ENCODE measurements at places on chromosomes 13 and 19.
A peak's percentile ranks its signal among the peaks of the same experiment; 100 is the strongest.

DNA sequence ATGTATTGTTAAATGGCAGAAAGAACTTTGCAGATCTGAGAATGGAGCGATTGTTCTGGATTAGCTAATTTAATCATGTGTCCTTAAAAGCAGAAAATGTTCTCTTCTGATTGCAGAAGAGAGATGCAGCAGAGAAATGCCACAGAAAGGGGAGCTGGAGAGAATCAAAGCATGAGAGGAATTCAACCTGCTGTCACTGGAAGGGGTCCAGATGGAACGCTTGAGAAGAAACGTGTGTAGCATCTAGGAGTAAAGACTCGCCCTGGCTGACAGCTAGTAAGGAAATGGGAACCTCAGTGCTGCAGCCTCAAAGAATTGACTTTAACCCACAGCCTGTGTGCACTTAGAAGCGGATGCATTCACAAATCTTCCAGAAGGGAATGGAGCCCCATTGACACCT, 502.8 kb downstream of the KLF12 start:
- DNase-seq = no peak

- DNase-seq = no peak
These were observed 39.0 kb upstream of the CYP2S1 start for GRCh38 chr19:41154060-41154459.

DNA sequence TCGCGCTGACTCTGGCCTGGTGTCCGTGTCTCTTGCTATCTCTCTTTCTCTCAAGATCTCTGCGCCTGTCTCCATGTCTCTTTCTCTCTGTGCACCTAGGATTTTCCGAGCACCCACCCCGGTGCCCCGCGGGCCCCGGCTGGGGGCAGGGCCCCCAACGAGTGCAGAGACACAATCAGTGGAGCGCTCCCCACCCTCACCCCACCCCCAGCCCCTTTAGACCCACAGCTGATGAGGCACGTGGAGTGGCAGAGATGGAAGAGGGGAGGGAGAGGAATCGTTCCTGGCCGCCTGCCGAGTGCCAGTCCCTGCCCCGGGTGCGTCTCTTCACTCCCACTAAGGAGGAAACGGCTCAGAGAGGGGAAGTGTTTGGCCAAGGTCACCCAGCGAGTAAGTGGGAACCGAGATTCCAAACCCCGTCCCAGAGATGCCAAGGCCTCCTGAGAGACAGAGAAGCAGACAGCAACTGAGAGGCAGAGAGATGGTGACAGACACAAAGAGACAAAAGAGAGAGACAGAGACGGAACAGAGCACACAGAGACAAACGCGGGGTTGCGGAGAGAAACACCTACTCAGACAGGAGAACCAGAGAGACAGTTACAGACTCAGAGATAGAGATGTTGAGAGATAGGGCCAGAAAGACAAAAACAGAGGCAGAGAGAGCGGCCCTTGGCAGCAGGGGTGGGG, 626 bp upstream of the BCL3 start:
- DNase-seq = no peak

DNA sequence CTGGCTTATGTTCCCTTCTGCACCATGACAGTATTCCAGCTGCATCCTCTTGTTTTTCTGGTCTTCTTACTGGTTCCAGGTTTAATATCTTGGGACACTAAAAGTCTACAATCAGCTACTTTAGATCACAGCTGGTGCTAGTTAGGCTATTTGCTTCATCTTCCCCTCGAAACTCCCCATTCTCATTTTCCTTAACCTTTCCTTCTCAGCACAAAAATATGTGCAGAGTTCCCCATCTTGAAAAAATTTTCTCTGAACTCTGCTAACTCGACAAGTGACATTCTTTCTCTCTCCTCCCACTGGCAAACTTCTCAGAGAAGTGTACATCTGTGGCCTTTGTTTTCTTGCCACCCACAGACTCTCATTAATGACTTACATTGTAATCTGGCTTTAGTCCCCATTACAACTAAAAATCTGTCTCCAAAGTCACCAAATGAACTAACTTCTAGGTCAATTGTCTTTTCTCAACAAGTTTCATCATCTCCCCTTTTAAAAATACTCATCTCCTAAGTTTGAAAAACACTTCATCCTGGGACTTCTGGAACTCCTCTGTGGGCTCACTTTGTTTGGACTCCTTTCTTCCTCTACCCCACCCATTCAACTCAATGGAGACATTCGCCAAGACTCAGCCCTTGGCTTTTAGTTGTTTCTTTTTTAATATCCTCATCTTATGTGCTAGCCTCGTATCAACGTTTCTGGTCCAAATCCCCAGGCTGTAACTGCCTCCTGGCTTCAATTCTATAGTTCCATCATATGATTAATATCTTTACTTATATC, 7.1 kb upstream of the KL start:
- DNase-seq = no peak

DNA sequence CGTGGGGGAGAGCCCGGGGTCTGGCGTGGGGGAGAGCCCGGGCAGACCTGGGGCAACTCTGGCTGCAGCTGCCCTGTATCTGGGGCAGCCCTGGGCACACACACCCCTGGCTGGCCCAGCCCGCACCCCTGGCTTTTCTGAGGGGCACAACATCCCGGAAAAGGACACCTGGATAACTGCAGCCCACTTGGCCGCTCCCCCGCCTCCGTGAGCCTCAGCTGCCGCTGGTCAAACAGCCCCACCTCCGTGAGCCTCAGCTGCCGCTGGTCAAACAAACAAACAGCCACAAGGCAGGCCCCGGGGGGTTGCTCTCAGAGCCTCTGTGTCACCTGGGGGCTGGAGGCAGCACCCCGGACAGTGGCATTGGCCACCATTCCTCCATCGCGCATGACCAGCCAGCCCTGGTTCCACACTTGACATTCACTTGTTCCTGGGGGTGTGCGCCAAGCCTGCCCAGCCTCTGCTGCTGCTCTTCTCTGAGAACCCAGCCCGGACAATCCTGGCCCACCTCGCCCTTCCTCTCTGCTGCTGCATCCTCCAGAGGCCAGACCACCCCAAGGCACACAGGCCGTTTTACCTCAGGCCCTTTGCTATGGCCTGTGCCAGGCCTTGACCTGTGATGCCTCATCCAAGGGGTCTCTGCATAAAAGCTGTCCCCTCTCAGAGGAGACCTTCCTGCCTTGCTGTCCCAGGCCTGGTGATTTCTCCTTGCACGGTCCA, 19.9 kb downstream of the CEBPG start:
- DNase-seq = no peak

- peak; percentile 43 for DNase-seq
These were observed 178.3 kb upstream of the RFC3 start for GRCh38 chr13:33639626-33640080.

DNA sequence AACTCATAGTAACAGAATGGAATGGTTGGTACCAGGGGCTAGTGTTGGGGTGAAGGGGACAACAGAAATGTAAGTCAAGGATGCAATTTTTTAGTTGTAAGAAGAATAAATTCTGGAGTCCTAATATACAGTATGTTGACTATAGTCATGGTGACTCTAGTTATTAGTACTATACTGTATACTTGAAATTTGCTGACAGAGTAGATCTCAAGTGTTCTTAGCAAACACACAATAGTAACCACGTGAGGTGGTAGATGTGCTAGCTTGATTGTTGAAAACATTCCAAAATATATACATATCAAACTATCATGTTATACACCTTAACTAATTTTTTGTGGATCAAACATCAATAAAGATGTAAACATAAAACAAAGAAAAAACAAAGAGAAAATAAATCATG, 1345.1 kb upstream of the PCDH20 start:
- no peak for DNase-seq

DNA sequence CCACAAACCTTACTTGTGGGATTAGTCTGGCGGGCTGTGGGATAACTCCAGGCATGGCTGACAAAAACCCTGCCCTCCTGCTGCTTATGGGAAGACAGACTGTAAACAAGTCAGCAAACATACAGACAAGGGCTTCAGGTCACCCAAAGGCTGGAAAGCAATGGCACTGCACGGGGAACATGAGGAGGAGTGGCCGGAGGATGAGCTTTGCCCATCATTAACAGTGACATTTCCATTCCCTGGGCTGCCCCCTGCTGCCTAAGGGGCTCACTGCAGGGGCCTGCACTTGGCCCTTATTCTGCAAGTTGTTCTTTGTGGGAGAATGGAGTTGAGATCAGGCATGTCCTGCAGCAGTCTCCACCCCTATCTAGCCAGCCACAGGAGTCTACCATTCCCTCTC, 91.3 kb downstream of the UQCRFS1 start:
- no peak for DNase-seq

DNA sequence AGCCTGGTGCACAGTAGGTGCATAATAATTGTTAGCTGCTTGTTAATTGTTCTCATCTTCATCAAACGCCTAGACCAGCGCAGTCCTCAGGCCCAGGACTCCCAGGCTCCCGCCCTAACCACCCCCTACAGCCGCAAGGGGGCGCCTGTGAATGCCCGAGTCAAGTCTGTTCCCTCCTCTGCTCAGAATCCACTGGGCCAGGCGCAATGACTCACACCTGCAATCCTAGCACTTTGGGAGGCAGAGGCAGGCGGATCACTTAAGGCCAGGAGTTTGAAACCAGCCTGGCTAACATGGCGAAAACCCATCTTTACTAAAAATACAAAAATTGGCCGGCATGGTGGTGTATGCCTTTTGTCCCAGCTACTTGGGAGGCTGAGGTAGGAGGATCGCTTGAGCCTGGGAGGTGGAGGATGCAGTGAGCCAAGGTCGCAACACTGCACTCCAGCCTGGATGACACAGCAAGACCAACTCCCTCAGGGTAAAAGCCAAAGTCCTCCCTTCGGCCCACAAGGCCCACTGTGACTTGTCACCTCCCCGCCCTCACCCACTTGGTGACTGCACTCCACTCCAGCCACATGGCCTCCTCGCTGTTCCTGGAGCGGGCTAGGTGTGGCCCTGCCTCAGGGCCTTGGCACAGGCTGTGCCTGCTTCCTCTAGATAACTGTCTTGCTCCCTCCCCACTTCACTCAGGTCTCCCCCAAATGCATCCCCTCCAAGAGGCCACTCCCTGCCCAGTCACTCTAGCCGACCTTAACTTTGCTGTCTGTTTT, 9.1 kb downstream of the ZNF653 start:
- peak; percentile 71 for DNase-seq

- no peak for DNase-seq
These were observed 19.3 kb downstream of the HCN2 start for GRCh38 chr19:609004-609346.

DNA sequence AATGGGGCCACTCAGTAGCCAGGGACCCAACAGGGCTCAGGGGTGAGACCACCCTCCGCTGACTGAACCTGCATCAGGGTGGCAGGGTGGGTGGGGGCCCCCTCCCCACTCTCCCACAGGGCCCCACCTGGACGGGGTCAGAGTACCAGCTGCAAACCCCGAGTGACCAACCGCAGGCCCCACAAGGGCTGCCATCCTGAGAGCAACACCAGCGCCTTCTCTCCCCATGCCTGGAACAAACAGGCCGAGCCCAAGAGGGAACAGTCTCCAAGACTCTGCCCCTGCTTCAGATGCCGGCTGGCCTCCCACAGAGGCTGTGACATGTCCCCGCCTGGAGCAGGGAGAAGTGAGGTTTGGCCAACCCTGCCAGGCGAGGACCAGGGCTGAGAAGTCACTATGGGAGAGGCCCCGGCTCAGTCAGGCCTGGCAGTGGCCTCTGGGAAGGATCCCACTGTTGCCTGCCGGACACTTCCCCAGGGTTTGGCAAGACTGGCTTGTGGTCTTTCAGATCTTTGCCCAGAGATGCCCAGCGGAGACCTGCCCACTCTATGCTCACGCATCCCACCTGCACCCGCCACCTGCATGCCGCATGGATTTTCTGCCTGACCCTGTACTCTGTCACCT, 27.2 kb downstream of the MPND start:
- DNase-seq = no peak

DNA sequence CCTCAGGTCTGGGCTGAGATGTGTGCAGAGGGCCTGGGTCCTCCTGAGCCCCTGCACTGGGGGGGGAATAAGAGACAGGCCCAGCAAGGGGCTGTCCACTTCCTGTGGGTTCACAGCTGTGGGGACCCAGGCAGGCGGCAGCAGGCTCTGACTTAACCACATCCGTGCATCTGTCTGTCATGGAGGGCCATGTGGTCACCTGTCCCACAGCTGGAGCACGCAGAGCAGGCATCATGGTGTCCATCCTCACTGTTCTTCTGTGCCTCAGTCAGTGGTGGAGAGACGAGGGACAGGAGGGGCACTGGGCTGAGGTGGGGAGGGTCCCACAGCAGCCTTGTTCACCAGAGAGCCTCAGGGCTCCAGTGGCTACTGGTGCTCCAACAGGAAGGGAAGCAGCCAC, 16.3 kb upstream of the KIR3DL3 start:
- peak; percentile 83 for DNase-seq

- no peak for DNase-seq
These were observed 25.7 kb upstream of the UBE2L5 start for GRCh38 chr13:30396434-30397075.

DNA sequence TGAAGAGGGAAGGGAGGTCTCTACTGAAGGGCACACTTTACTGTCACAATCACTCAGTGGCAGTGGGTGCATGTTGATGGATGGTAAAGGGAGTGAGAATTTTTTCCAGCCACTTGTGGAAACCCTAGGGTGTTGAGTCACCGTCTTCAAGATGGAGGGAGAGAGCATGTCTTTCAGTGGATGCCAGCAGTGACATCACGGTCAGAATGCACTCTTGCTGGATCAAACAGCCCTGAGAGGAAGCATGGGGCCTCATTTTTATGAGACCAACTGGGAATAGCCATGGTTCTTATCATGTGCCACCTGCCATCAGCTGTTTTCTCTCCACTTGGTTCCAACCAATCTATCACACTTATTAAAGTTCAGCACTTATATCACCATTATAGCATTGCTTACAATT, 182.5 kb downstream of the KCNRG start:
- no peak for DNase-seq

DNA sequence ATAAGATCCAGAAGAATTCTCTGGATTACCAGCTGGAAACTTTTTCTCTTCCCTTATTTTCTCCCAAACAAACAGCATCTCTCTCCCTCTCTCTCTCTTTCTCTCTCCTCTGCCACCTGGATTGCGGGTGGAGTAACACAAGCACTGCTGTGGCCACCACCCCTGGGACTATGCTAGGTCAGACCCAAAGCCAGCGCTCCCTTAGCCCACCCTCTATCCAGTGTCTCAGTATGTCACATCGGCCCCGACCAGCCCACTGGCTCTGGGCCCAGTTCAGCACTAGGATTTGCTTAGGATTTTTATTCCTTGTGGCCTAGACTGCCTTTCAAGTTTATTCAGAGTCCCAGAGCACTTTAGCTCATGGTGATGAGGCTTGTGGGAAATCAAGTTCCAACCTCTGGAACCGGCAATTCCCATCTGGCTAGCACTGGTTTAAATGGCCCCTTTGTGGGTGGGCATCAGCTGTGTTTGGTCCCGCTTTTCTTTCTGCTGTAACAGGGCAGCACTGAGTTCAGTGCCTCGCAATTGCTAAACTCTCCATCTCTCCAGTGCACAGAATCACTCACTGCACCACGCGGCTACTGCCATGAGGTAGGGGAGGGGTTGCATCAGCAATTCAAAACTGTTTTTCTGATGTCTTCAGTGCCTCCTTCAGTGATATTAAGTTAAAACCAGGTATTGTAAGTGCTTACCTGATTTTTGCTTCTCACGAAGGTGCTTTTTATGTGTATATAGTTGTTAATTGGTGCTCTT, 1623.1 kb downstream of the SLITRK5 start:
- no peak for DNase-seq
